Thoracic aorta (tissue), 2 donors: ENCODE measurements at places on chromosomes 4 and X. TPM values are rescaled to one million over a fixed set of nuclear protein-coding genes. Genes with fewer than 3 reads are reported as not detected.

- H3K4me1 ChIP-seq: peaks cover 18% of the 10 kb centered on the region
- H3K27me3 ChIP-seq: no peaks in the 10 kb centered on the region
- DNase-seq: no peak
- no peak overlapping the region for H3K27ac ChIP-seq
- H3K36me3 ChIP-seq: peaks cover 10% of the 10 kb centered on the region
These were observed 170.0 kb downstream of the ARHGAP10 start for GRCh38 chr4:147901916-147902315.

- no peaks in the 10 kb centered on the region for H3K27me3 ChIP-seq
- H3K4me3 ChIP-seq: no peak overlapping the region
- H3K36me3 ChIP-seq: no peaks in the 10 kb centered on the region
These were observed 5.9 kb downstream of the ARHGEF38 start for GRCh38 chr4:105558277-105558676.

- no peaks in the 10 kb centered on the region for H3K27me3 ChIP-seq
- peak overlapping the region; percentile 18 for H3K4me3 ChIP-seq
- peaks cover 26% of the 10 kb centered on the region for H3K4me1 ChIP-seq
- H3K27ac ChIP-seq: peak overlapping the region; percentile 62
These were observed 46.4 kb downstream of the ACOX3 start for GRCh38 chr4:8394061-8394519.

- no peak overlapping the region for H3K4me3 ChIP-seq
- no peaks in the 10 kb centered on the region for H3K36me3 ChIP-seq
- H3K4me1 ChIP-seq: no peaks in the 10 kb centered on the region
- H3K27ac ChIP-seq: no peak overlapping the region
These were observed 1.8 kb upstream of the PPEF2 start for GRCh38 chr4:75904076-75904475.

DNA sequence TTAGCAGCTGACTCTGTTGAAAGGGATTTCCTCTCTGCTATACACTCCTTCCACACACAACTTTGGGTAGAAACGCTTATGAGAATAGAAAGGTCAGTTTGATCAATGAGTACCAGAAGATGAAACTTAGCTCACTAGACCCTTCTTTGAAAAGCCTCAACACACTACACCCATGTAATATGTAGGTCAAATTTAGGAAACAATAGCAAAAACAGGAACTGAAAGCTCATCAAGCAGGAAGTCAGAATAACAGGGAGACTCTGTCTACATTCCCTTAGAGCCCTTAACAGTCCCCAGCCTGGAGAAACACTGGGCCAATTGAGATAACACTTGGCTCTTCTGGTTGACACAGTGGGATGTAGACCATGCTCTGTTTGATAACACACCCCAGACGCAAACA lies 30.7 kb downstream of the SRPX2 start:
- H3K36me3 ChIP-seq: no peaks in the 10 kb centered on the region
- H3K27me3 ChIP-seq: no peaks in the 10 kb centered on the region
- no peak overlapping the region for H3K4me3 ChIP-seq
- H3K4me1 ChIP-seq: no peaks in the 10 kb centered on the region
- no peak overlapping the region for H3K27ac ChIP-seq

DNA sequence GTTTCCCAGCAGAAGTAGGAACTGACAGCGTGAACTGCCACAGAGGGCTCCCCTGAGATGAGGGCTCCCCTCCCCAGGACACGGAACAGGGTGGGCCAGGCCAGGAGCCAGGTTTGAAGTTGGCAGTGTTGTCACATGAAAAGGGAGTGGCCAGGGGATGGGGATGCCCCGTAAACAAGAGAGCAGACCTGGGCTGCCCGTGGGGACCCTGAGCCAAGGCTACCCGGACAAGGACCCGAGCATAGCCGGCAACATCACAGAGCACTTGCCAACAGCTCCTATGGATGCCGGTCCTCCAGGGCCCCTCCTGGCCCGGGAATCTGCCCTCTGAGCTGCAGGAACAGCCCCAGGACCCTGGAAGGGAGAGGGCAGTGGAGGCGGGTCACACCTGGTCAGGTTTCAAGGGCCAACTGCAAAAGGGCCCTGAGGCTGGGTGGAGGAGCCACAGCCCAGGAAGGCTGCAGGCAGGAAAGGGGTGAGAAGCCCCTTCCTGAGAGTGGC lies 102.1 kb downstream of the CPZ start:
- DNase-seq: no peak
- H3K27me3 ChIP-seq: no peaks in the 10 kb centered on the region
- no peaks in the 10 kb centered on the region for H3K4me1 ChIP-seq
- H3K27ac ChIP-seq: no peak overlapping the region
- no peaks in the 10 kb centered on the region for H3K36me3 ChIP-seq
- H3K4me3 ChIP-seq: no peak overlapping the region

GRCh38 chr4:7838136-7838782 lies 101.4 kb downstream of the AFAP1 start:
- H3K4me1 ChIP-seq: peaks cover 15% of the 10 kb centered on the region
- H3K27ac ChIP-seq: no peak overlapping the region
- H3K27me3 ChIP-seq: no peaks in the 10 kb centered on the region

DNA sequence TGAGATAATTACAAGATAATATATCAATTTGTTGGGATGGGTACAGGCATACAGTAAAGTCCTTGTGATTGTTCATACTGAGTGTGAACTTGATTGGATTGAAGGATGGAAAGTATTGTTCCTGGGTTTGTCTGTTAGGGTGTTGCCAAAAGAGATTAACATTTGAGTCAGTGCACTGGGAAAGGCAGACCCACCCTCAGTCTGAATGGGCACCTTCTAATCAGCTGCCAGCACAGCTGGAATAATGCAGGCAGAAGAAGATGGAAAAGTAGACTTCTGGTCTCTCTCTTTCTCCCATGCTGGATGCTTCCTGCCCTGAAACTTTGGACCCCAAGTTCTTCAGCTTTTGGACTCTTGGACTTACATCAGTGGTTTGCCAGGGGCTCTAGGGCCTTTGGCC lies 457.9 kb upstream of the SLIT2 start:
- H3K36me3 ChIP-seq: no peaks in the 10 kb centered on the region
- no peak overlapping the region for H3K4me3 ChIP-seq
- no peak overlapping the region for H3K27ac ChIP-seq
- H3K4me1 ChIP-seq: no peaks in the 10 kb centered on the region
- no peaks in the 10 kb centered on the region for H3K27me3 ChIP-seq

- H3K27me3 ChIP-seq: no peaks in the 10 kb centered on the region
- no peak overlapping the region for H3K27ac ChIP-seq
- no peak overlapping the region for H3K4me3 ChIP-seq
These were observed 83.8 kb downstream of the EGF start for GRCh38 chr4:109996526-109996925.

DNA sequence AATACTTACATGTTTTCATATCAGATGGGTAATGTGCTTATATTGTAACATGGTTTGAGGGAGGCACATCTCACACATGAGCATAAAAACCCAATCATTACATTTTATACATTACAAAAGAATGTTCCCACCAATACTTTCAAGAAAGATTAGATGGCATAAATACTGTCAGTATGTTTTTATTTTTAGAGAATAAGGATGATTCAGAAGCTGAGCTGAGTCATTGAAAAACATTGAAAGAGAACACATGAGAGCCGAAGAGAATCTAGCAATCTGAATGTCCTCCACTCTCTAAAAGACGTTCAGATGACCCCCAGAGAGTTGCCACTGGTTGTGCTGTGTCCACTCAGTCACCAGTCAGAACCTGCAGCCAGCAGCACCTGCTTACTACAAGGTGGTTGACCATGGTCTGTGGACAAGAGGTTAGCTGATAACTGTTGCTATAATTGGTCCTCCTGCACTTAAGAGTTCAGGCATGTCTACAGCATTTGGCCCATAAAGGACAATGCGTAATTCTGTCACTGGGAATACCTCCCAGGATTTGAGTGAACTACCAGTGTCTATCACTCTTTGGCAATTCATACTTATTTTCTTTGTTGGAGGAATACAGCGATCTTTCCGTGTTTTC lies 382.2 kb upstream of the IGFBP7 start:
- no peak overlapping the region for H3K4me3 ChIP-seq
- H3K36me3 ChIP-seq: no peaks in the 10 kb centered on the region
- H3K27me3 ChIP-seq: no peaks in the 10 kb centered on the region
- DNase-seq: no peak
- no peak overlapping the region for H3K27ac ChIP-seq

- DNase-seq: no peak
- H3K36me3 ChIP-seq: no peaks in the 10 kb centered on the region
- H3K4me3 ChIP-seq: no peak overlapping the region
- H3K27me3 ChIP-seq: no peaks in the 10 kb centered on the region
- H3K27ac ChIP-seq: no peak overlapping the region
- H3K4me1 ChIP-seq: no peaks in the 10 kb centered on the region
These were observed 102.5 kb downstream of the TSPAN5 start for GRCh38 chr4:98555798-98556445.

DNA sequence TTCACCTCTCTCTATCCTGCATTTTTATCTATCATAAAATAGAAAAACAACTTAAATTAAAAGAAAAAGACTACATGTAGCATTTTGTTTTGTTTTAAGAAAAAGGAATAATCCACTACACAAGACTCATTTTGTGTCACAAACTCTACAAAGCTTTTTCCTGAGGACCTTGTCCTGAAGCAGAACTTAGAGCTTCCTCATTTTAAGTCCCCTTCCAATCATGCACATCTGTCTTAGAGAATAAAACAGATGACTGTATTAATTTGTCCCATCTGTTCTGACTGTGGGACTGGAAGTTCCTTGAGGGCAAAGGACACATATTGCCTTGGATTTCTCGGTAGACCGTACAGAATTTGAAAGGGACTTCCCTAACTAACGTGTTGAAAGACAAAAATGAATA lies 218.5 kb downstream of the COL25A1 start:
- no peak overlapping the region for H3K4me3 ChIP-seq
- H3K36me3 ChIP-seq: no peaks in the 10 kb centered on the region
- H3K4me1 ChIP-seq: no peaks in the 10 kb centered on the region
- no peak for DNase-seq
- H3K27ac ChIP-seq: no peak overlapping the region

GRCh38 chr4:186360551-186360950 lies 94.6 kb downstream of the F11 start:
- DNase-seq: no peak
- H3K27me3 ChIP-seq: no peaks in the 10 kb centered on the region
- H3K4me3 ChIP-seq: no peak overlapping the region

DNA sequence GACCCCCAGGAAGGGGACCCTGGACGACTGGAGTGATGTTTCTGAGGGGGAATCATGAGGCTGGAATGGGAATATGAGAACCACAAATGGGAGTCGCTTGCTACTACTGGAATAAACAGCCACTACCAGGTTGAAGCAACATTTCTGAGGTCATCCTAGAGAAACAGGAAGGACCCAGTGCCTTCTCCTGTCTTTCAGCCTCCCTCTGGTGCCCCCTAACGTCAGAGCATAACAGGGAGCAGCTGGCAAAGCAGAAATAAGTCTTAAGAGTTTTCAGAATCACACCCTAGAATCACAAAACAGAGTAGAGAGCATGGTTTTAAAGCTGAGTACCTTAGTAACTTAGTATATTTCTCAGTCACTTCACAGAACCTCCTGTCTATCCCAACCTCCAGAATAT lies 347.8 kb upstream of the PITX2 start:
- DNase-seq: no peak
- H3K36me3 ChIP-seq: no peaks in the 10 kb centered on the region
- no peaks in the 10 kb centered on the region for H3K27me3 ChIP-seq
- no peaks in the 10 kb centered on the region for H3K4me1 ChIP-seq

DNA sequence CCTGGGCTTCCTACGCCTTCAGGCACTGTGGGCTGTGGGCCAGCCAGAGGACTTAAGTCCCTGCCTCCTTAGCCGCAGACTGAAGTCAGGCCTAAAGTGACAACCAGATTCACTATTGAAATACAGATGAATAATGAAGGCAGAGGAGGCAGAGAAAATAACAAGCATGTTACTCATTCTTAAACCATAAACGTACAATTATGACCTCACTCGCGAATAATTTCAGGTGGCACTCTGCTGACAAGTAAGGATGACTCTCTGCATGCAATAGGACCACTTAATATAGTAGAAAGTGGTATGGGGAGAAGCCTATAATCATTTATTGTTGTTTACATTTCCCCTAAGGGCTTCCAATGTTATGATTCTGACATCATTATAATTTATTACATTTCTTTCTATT lies 409.2 kb upstream of the FGF13 start:
- no peaks in the 10 kb centered on the region for H3K27me3 ChIP-seq
- H3K27ac ChIP-seq: no peak overlapping the region
- H3K36me3 ChIP-seq: no peaks in the 10 kb centered on the region
- DNase-seq: no peak
- H3K4me1 ChIP-seq: no peaks in the 10 kb centered on the region

- no peaks in the 10 kb centered on the region for H3K27me3 ChIP-seq
- no peaks in the 10 kb centered on the region for H3K36me3 ChIP-seq
- no peaks in the 10 kb centered on the region for H3K4me1 ChIP-seq
These were observed 19.6 kb upstream of the CXCL5 start for GRCh38 chr4:74018116-74018515.

GRCh38 chr4:80361329-80361900 lies 25.9 kb downstream of the CFAP299 start:
- H3K27ac ChIP-seq: no peak overlapping the region
- no peaks in the 10 kb centered on the region for H3K27me3 ChIP-seq
- H3K4me3 ChIP-seq: no peak overlapping the region
- DNase-seq: no peak

DNA sequence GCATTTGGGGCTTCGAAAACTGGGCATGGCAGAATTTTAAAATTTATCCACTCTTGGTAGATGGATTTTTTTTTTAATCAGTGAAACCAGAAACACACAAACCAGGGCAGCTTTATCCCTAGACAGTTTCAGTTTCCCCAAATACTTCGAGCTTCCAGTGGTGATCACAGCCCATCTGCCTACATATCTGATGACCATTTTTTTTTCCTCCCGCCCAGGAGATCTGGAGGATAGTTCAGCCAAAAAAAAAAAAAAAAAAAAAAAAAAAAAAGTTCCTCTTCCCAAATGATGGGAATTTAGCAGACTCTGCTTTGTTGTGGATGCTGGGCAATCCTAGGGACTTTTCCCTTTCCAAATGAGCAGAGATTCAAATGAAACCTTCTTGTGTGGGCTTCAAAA lies 1.0 kb upstream of the TBC1D9 start:
- peak overlapping the region; percentile 83 for H3K27ac ChIP-seq
- DNase-seq: no peak
- H3K27me3 ChIP-seq: no peaks in the 10 kb centered on the region
- H3K4me1 ChIP-seq: peaks cover 8% of the 10 kb centered on the region
- no peaks in the 10 kb centered on the region for H3K36me3 ChIP-seq

DNA sequence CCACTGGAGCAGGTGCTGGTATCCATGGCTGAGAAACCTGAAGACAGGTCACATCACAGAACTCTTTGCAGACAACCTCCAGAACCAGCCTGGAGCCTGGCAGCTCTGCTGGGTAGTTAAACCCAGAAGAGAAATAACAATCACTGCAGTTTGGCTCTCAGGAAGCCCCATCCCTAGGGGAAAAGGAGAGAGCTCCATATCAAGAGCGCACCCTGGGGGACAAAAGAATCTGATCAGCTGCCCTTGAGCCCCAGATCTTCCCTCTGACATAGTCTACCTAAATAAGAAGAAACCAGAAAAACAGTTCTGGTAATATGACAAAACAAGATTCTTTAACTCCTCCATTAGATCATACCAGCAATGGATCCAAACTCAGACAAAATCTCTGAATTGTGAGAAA lies 823.2 kb upstream of the FRG1 start:
- H3K4me3 ChIP-seq: no peak overlapping the region
- no peaks in the 10 kb centered on the region for H3K36me3 ChIP-seq
- no peaks in the 10 kb centered on the region for H3K27me3 ChIP-seq
- H3K27ac ChIP-seq: no peak overlapping the region

Gene SYN1
- total RNA-seq: 0.27 TPM

Gene PRRG3
- total RNA-seq: 0.14 TPM

Gene FAM184B
- total RNA-seq: not detected

Gene NDUFA1
- 41.1 TPM for total RNA-seq

Gene MND1
- not detected for total RNA-seq

Gene ASB9
- total RNA-seq: 2.5 TPM

Gene PHKA1
- 24.3 TPM for total RNA-seq

Gene CENPVL1
- not detected for total RNA-seq

Gene CPZ
- 6.1 TPM for total RNA-seq

Gene VCX
- total RNA-seq: not detected

Gene NPY2R
- total RNA-seq: 1.6 TPM

Gene MGARP
- total RNA-seq: 8.9 TPM

Gene GAGE12E
- not detected for total RNA-seq

Gene ZCCHC12
- not detected for total RNA-seq
